ENCODE measurements at places on chromosomes 3 and 15. TPM values are rescaled to one million over a fixed set of nuclear protein-coding genes. Genes with fewer than 3 reads are reported as not detected.

GRCh38 chr3:170012683-170013400, 25.0 kb upstream of the GPR160 start:
- DNase-seq = no peak

FAM3D gene
- not detected for total RNA-seq

DNA sequence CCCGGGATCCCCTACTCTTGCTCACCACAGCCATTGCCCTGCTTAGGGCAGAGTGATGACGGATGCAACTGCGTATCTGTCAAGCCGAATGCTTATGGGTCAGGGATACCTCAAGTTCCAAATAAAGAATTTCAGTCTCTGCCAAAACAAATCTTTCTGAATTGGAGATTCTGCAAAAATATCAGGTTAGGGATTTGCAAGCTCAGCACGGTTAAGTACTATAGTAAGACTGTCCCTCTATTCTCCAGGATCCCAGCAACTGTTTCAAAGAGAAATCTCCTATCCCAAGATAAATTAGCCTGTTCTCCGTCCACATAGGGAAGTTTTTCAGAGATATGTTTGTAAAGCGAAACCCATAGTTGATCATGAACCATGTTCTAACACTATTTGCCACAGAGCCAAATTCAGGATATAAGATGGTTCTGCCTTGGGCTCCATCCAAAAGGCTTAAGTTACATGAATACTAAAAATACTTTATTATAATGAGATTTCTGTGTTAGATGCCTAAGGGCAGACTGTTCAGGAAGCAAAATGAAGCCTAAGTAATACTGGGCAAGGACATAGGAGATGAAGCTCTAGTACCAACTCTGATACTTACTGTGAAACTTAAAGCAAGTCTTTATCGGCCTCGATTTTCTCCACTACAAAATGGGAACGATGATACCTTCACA, 100.1 kb upstream of the LPP start:
- no peak for DNase-seq

DNA sequence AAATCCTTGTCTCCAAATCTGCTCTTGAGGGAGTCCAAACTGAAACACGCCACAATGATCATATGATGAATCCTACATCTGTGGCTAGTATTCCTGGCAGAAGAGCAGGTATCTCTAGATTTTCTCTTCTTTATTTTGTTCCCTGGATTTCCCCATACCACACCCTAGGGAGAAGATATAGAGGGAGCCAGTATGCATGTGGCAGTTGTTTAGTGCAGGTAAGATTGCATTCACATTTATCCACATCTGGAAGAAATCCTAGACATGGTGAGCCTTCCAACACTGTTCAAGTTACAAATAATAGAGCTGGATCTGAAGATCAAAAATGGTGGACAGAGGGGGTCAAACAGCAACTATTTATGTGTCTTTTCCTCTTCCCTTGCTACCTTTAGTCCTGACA, 316.7 kb downstream of the ZNF385D start:
- no peak for DNase-seq

DNA sequence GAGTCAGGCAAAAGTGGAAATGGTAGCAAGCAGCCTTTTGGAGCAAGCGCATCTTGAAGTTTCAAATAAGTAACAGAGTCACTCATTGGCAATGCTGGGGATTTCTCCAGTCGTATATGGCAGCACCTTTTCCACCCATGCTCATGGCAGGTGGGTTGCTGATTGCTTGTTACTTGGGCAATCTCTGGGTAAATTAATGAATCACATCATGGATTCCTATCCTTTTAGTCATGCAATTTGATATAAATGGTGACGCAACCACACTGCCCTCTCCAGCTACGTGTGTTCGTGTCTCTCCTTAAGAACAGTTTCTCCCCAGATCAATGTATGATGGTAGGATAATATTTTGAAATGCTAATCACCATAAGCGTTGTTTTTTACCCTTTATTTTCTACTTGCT, 339.9 kb upstream of the KCNH8 start:
- DNase-seq = no peak

CD86 gene
- 0.69 TPM for total RNA-seq

DNA sequence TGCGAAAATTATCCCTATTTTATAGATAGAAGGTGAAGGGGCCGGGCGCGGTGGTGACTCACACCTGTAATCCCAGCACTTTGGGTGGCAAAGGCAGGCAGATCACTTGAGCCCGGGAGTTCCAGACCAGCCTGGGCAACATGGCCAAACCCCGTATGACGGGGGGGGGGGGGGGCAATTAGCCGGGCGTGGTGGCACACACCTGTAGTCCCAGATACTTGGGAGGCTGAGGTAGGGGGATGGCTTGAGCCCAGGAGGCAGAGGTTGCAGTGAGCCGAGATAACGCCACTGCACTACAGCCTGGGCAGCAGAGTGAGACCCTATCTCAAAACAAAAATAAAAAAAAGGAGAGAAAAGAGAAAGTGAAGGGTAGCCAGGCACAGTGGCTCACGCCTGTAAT, 1.4 kb downstream of the AAGAB start:
- no peak for DNase-seq

SNTN gene
- not detected for total RNA-seq

LYSMD2 gene
- 17.4 TPM for total RNA-seq

VPS39 gene
- total RNA-seq = 82.5 TPM
